ENCODE measurements at places on chromosomes 1 and 21.

DNA sequence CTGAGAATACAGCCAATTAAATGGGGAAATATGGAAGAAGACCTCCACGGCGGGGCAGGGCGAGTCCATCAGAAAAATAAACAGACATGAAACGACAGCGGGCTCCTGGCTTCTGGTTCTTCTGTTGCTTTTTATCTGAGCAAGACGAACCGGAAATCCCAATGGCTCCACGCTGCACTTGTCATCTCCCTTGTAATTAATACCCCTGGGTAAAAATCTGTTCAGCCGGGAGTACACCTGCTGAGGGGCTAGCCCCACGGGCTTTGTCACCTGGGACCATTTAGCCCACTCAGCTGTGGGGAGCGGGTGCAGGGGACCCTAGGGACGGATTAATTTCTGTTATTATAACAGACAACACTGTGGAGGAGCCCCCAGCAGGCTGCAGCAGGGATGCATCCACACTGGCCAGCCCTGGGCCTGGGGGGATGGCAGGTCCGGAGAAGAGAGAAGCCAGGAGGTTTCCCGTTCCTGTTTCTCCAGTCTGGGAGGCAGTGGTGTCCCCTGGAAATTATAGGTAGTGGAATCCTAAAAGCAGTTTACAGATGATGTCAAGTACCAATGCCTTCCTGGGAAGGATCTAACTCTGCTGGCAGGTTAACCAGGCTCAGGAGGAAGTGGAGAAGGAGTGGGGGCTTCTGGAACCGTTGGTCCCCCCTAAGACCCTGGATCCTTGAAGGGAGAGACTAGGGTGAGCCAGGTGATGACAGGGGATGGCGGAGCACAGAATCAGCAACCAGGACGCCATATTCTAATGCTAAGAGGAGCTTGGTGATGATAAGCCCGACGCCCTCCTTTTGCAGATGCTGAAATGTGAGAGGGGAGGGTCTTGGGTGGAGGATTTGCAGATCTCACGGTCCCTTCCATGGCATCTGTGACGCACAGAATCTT lies 566.1 kb downstream of the PTPRU start:
- peak; percentile 38 for DNase-seq

DNA sequence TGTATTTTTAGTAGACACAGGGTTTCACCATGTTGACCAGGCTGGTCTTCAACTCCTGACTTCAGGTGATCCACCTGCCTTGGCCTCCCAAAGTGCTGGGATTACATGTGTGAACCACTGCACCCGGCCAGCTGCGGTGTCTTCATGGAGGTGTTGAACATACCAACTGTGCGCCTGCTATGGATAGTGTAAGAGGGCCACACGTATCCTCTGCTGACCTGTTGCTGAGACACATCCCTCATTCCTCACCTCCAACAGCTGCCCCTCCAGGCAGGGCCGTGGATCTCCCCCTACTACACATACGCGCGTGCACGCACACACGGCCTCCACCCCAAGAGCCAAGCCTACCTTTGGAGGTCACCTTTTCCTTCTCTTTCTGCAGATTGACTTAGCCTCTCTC lies 48.0 kb upstream of the PARP1 start:
- no peak for DNase-seq

DNA sequence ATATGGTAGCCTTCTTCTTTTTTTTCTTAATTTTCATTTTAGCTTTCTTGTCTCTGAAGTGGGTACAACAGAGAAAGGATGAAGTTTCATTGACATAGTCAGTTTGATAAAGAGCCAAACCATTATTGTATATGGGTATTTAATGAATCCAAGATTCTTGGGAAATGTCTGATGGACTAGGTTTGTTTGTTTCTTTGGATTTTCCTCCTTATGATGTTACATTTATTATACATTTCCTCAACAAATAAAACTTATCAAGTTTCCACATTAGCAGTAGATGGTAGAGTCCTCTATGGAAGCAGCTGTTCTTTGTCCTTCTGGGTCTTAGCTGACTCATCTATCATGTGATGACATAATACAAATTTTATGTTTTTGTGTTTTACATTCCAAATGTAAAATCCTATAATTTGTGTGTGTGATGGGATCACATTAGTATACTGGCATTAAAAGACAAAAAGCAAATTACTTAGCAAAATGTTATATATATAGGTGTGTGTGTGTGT lies 6.0 kb downstream of the COL24A1 start:
- DNase-seq = no peak

DNA sequence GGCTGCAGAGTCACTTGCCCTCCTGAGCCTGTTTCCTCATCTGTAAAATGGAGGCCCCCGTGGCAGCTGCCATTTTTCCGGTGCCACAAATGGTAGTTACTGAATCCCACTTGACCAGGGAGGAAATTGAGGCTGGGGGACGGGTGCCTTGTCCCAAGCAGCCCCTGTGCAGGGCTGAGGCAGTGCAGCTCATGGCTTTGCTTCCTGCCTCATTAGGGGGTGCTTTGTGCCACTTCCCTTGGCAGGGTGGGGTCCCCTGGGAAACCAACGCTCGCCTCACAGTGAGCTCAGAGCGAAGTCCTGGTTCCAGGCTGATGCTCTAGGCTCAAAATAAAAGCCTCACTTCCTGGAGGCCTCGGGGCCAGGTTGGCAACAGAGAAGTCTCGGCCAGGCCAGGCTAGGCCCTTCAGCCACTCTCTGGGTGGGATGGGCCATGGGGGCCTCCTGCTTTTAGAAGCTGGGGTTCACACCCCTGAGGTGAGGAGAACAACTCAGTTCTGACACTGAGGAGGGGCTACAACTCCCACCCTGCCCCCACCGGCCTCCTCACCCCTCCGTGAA lies 6.8 kb downstream of the LAPTM5 start:
- DNase-seq = no peak
